NCI-H82 (cell line): ENCODE measurements at places on chromosomes 5 and 9.
A peak's percentile ranks its signal among the peaks of the same experiment; 100 is the strongest.

DNA sequence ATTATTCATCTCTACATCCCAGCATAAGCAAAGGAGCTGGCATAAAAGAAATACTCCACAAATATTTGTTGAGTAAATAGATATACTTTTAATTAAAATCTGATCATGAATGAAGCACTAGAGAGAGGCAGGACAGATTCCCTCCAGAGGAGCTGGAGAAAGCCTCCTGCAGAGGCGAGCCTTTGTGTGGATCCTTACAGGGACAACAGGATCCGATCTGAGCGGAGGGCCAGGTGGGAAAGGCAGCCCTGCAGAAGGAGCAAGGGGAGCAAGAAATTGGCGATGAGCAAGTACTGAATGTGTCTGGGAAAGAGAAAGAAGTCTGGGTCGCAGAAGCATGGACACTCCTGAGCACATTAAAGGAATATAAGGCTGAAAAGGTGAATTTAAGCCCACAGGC is 69.4 kb downstream of the EBF1 start:
- no peak for DNase-seq

GRCh38 chr5:97531549-97531948 is 348.5 kb upstream of the RIOK2 start:
- no peak for DNase-seq

GRCh38 chr5:196350-196749 is 5.1 kb downstream of the LRRC14B start:
- DNase-seq = no peak

GRCh38 chr5:128681096-128681495 is 143.1 kb upstream of the FBN2 start:
- DNase-seq = no peak

DNA sequence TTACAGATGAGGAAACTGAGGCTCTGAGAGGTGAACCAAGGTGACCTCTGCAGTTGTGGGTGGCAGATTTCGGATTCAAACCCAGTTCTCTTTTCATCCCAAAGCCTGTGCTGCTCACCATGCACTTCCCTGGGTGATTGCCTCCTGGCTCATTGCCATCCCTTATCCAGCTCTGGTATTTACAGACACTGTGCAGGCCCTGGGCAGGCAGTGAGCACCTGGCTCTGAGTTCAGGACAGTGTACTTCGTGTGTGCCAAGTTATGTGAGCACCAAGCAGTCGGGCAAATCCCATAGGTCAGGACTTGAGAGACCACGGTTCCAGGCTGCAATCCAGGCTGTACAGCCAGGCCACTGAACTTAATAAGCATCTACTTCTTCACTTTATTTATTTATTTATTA is 1.4 kb downstream of the LRSAM1 start:
- DNase-seq = no peak

GRCh38 chr5:144210655-144211054 is 40.0 kb downstream of the KCTD16 start:
- no peak for DNase-seq

- DNase-seq = no peak
Measured at GRCh38 chr5:33049842-33050241, 338.7 kb downstream of the NPR3 start.

DNA sequence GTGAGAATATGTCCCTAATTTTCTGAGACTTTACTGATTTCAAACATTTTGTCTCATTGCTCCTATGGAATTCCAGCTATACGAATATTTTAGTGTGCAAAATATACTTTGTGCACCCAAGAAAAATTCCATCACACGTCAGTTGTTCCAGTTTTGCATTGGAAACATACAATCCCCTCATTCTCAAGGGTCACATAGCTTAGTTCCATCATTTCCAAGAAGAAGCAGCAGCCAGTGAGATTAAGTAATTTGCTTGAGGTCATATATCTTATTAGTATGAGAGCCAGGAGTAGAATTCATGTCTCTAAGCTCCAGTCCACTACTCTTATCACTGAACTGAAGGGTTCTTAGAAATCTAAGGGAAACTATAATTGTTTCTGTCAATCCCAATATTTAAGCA is 746.7 kb upstream of the C9orf72 start:
- peak; percentile 16 for DNase-seq

DNA sequence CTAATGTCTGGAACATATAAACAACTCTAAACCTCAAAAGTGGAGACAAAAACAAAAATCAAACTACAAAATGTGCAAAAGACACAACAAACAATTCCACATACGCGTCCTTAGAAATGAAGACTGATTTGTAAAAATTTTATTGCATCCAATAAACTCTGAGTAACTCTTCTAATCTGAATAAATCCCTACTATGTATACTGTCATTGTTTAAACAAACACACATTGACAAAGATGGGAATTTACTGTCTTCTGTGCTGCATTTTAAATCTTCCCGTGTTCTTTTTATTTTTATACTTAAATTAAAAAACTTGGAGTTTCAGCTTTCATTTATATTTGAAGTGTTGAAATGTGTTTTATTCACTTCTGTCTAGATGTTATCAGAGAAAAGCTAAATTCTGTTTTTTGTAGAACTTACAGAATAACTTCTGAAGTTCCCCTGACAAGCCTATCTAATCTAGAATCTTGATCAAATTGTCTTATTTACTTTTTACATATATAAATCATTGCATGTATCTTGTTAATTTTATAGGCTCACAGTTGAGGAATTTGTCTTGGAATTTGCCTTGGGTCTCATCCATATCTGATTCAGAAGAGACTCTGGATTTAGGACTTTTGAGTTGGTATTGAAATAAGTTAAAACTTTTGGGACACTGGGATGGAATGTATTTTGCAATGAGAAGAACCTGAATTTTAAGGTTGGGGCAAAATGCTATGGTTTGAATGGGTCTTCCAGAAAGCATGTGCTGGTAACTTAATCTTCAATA is 2064.4 kb upstream of the C9orf72 start:
- DNase-seq = no peak

DNA sequence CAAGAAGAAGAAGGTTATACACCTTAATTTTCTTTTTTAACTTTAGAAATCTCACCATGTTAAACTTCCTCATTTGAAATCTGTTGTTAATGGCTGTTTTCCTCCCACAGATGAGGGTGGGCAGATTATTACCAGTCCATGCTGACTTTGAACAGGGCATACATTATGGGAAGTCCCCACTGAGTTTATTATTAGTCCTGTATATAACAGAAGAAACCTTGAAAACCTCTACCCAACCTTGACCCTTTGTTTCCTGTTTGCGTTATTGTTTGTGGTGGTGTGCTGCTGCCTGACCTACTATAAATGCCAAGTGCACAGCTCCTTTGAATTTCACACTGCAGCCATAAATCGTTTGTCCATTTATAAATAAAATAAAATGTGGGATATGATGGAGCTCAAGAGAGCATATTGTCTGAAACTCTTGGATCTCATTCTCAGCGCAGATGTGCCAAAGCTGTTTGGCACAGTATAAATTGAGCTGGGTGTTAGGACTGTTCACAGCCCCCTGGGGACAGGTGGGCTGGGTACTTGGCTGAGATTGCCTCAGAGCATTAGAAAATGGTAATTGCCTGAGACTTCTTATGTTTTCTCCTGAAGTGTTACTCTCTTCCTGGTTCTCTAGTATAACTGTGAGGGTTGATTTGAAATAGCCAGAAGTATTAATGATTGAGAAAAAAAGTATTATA is 139.6 kb downstream of the SPATA31D1 start:
- peak; percentile 26 for DNase-seq

DNA sequence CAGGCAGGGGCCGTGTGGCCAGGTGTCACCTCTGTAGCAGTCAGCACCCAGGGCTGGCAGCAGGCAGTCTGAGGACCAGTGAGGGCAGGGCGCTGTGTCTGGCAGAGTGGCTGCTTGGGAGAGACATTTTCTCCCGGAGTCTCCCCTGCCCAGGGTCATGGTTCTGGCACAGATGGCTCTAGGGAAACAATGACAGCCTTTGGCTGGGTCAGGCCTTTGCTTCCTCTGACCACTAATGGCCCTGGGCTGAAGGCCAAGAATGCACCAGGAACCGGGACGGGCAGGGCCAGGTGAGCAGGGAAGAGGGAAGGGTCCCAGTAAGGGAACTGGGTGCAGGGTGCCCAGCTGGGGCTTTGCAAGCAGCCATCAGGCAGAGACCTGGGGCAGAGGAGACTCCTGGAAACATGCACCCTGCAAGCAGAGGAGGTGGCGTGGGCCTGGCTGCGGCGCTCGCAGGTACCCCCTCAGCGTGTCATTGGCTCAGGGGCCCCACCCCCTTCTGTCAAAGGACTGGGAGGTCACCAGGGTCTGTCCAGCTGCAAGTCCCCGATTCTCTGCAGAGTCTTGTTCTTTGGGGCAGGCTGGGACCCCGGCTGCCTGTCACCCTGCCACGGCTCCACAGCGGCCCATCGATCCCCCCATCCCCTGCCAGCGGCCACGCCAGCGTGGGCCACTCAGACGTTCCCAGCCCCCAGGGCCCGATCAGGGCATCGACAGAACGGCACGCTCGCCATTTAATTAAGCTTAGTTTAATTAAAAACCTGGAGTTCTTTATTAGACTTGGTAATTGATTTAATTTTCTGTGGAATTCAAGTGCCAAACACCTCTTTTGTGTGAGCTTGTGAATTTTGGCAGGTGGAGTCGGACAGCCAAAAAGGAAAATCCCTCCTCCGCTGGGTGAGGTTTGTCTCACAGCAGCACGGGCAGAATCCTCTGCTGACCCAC is 18.9 kb upstream of the TMEM250 start:
- DNase-seq = no peak

DNA sequence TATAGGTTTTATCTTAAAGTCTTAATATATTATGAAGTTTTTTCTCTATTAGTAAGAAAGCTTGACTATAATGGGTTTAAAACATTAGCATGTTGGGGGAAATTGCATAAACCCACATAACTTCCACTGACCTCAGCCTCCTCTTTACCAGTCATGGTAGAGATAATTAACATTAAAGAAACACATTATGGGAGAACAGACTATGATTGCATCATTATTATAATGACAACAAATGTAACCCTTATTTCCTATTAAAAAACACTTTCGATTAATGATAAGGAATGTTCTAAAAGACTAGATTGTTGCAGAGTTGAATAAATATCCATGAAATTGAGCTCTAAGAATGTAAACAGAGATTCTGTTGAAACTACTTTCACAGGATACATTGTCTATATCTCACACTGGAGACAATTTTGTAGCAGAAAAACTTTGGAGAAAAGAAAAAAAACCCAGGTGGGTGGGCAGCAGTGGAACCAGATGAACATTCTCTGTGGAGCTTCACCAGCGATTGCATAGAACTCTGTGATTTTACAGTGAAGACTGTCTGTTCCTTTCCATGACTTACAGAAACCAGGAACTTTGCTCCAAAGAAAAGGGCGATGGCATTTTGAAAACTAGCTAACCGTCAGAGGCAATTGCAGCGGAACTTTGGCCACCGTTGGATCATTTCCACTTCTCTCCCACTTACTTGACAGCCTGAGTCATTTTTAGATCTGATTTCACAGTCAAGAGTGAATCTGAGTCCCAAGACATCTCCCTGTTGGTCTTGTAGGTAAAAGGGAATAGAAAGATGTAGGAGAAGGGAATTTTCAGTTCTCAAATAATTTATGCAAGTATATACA is 21.0 kb upstream of the ERAP2 start:
- DNase-seq = no peak

- DNase-seq = no peak
Measured at GRCh38 chr9:133113163-133113948, 7.7 kb downstream of the RALGDS start.

- no peak for DNase-seq
Measured at GRCh38 chr9:136059851-136060670, 35.0 kb downstream of the NACC2 start.

DNA sequence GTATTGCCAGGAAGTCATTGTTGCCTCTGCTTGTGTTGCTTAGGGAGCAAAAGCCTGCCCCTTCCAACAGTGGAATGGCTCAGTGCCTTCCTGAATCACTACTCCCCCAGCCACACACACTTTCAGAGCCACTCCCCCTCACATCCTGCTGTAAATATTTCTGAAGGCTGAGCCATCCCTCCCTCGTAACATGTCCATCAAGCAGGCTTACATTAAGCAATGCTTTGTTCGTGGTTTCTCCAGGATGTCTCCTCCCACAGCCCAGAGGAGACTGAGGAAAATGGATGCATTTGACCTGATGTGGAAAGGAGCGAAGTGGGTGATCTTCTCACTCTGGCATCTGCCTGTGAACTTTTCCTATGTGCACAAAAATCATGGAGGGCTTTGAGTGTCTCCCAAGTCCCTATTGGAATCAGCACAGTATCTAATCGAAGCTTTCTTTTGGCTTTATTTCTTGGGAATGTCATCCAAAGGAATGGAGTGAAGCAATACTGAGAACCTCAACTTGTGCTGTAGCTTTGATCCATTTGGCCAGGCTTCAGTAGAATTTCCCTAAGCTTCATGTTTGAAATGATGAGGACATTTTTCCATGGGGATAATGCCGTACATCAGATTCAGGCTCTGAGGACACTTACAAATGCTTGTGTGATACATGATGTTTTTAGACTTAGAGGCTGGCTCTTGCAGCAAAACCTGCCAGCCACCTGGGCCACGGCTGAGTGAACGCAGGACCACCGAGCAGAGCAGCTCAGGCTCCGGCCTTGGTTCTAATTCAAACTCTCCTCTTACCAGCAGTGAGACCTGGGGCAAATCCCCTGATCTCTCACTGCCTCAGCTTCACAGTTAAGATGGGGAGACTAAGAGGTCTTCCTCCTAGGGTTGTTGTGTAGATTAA is 389.1 kb downstream of the ENC1 start:
- DNase-seq = peak; percentile 27

GRCh38 chr9:104091116-104091515 is 3.0 kb upstream of the SMC2 start:
- no peak for DNase-seq

DNA sequence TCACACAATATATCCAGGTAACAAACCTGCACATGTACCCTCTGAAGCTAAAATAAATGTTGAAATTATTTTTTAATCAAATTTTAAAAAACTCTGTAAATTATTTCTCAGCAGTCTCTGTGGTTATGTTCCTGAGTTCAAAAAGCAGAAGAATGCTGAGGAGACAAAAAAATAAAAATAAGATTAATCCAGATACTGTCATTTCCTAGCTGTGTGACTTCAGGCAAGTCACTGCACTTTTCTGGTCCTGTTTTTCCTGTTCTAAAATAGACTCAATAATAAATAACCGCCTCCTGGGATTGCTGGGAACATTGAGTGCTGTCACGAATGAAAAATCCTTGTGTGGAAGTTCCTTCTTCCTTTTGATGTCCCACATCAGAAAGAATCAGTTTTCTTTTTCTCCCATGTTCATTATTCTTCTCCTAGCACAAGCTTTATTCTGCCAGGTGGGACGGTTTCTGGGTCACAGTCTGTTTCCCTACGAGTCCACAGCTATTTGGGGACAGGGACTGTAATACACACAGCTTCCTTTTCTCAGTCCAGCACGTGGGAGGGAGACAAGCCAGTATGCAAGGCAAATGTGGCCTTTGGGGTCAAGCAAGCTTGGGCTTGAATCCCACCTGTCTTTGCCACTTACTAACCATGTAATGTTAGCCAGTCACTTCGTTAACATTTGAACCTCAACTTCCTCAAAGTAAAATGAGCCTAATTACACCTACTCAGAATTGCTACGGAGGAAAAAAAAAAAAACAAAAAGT is 156.9 kb downstream of the TRIM32 start:
- no peak for DNase-seq

GRCh38 chr9:8491563-8491962 is 692.0 kb upstream of the DMAC1 start:
- DNase-seq = no peak

GRCh38 chr9:23855873-23856604 is 30.0 kb upstream of the ELAVL2 start:
- no peak for DNase-seq
